ENCODE measurements at places on chromosomes 7 and 10.
A peak's percentile ranks its signal among the peaks of the same experiment; 100 is the strongest.

- DNase-seq: no peak
Measured at GRCh38 chr10:79149662-79150443, 81.1 kb downstream of the ZMIZ1 start.

GRCh38 chr7:102464577-102465280 lies at the start of the genes ALKBH4 and LRWD1:
Gene ALKBH4 (minus strand): TSS chr7:102464863. CDS start chr7:102464836, 27 bp downstream.
Gene LRWD1 (plus strand): TSS chr7:102464984. CDS start chr7:102465081, 97 bp downstream.
- peak; percentile 82 for DNase-seq

DNA sequence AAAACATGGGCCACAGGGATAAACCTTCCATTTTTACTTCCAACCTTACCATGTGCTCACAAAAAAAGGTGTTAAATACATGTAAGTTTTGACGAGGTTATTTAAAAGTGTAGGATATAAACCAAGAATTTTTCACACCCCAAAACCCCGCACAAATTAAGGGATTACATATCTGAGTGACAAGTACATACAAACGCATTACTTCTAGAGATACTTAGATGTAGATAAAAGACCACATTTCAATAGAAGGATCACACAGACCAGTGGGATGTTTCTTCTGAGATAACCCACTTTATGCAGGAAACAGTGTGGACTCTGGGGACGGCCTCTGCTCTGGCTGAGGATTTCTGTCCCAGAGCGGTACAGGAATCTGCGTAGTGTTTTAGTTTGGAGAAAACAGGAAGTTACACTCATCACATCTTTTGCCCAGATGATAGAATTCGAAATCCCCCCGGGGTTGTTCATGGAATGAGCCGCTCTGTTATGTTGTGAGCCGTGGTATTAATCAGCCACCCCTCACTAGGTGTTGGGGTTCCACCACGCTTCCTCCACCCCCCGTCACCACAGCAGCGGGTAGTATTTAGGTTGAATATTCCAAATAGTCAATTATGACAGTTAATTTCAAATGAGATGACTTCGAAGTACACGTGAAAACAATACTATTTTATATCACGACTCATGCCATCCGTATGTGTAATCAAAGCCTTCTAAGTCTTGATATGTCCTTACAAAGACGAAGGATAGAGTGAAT lies 1.3 kb upstream of the CUL1 start:
- DNase-seq: no peak

- no peak for DNase-seq
Measured at GRCh38 chr7:22302951-22303423, 54.0 kb downstream of the RAPGEF5 start.

GRCh38 chr10:100325158-100325557 lies 4.9 kb downstream of the PKD2L1 start:
- no peak for DNase-seq

DNA sequence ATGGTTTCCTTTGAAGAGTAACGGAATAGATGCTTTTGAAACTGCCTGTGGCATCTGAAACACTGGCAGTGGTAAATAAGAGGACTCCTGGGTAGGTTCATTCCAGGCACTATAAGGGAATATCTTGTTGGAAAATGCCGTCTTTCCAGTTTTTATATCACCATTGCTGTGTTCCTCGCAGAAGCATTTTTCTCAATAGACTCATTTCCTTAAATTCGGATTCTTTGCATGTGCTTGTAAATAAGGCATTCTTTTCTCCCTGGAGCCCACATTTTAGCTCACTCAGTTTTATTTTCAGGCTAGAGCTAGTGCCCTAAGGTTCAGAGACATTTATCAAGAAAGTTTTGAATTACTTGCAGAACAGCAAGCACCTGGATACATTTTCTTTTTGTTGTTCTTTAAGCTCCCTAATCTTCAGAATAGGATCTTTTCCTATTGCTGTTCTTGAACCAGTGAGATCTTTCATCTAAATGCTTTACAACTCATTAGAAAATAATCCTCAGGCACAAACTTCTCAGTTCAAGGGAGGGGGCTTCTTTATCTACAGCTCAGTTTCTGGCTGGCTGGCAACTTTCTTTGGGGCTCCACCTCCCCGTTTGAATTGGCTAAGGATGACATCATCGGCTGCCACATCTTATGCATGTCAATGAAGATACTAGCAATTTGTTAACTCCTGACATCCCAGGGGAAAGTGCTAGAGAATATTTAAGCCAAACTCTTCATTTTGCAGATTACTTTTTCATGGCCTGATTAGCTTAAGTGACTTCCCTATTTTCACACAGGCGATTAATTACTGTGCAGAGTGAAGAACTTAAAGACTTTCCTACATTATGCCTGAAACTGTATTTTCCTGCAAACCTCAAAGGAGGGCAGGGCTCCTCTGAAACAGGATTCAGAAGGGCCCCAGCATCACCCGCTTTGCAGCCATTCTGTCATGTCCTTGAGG lies 133.7 kb upstream of the RSU1 start:
- no peak for DNase-seq

GRCh38 chr7:28708033-28708951 lies 249.8 kb downstream of the TRIL start:
- no peak for DNase-seq

DNA sequence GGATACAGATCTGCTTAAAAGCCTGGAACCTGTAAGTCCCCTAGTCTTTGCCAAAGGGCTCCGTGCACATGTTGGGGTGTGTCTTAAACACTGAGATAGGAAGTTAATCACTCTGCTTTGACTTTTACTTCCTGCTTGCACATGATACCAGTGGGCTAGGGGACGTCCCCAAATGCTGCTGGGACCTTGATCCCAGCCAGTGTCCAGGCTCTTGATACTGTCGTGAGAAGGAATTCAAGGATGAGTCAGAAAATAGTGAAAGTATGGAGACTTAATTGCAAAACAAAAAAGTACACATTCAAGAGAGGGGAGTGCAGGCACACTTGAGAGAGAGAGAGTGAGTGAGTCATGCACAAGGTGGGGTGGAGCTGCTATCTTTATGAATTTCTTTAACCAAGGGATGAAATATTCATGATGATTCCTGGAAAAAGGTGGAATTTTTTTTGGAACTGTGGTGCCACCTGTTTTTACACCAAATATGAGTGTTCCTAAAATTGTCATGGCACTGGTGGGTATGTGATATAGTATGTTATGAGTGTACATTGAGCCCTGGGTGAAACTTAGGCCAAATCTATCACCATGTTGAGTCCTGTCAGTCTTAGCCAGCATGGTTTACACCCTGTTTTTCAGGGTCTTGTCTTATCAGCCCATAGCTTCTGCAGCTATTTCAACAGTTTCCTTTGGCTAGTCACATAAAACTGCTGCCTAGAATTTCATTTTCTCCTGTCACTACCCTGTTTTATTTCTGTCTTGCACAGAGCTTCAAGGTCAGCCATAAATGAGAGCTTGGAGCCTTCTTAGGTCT lies 88.3 kb upstream of the CYP26C1 start:
- DNase-seq: peak; percentile 31
